ENCODE measurements at places on chromosomes 12 and 14. TPM values are rescaled to one million over a fixed set of nuclear protein-coding genes. Genes with fewer than 3 reads are reported as not detected.

SERPINA5 gene
- total RNA-seq = 101 TPM

TEX52 gene
- total RNA-seq = not detected

DNA sequence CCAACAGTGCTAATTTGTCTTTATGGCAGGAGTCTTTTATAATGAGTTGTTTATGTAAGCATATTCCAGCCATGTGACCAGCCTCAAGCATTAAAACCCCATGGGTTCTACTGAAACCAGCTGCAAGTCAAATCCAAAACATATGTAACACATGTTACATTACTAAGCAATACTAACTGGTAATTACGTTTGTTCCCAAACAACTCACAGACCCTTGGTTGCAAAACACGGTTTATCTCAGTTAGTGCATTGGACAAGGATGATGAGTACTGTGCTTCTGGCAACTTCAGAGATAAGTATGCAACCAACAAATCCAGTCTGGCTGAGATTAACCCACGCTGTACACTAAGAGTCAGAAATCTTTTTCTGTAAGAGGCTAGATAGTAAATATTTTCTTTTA is 110.1 kb upstream of the FAR2 start:
- no peaks in the 10 kb centered on the region for H3K36me3 ChIP-seq
- H3K27ac ChIP-seq = no peak overlapping the region
- no peaks in the 10 kb centered on the region for H3K27me3 ChIP-seq
- no peaks in the 10 kb centered on the region for H3K4me1 ChIP-seq
- no peak overlapping the region for H3K4me3 ChIP-seq

RAB3IP gene
- 61.0 TPM for total RNA-seq

AKT1 gene
- 74.2 TPM for total RNA-seq

SOAT2 gene
- total RNA-seq = not detected

DNA sequence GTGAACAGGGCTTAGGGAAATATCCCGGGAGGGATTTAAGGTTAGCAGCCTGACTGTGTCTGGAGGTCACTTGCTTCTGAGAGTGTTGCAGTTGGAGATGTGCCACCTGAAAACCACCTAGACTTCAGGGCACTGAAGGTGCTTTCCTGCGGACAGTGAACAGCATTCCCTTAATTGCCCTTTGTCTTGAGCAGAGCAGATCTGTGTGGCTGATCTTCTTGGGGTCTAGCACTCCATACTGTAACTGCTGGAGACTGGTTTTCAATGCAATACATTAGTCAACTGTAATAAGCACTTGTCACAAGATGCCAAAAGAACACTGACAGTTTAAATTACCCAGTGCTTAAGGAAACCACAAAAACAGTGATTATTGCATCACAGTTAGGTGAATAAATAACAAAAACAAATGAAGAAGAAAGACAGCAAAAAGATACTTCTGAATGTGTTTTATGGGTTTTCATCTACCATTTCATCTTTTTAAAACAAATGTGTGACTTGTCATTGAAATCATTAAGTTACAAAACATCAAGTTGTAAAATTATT is 111.8 kb downstream of the PRIMA1 start:
- H3K36me3 ChIP-seq = no peaks in the 10 kb centered on the region
- DNase-seq = no peak
- no peaks in the 10 kb centered on the region for H3K4me1 ChIP-seq
- H3K4me3 ChIP-seq = no peak overlapping the region

SERPINA12 gene
- total RNA-seq = not detected

PLCZ1 gene
- total RNA-seq = not detected

ZNF10 gene
- total RNA-seq = 18.2 TPM

- H3K27me3 ChIP-seq = no peaks in the 10 kb centered on the region
- H3K4me1 ChIP-seq = peaks cover 30% of the 10 kb centered on the region
- H3K27ac ChIP-seq = peak within 1 kb of the TSS; percentile 83
- peak within 1 kb of the TSS; percentile 56 for H3K4me3 ChIP-seq
- H3K36me3 ChIP-seq = no peaks in the 10 kb centered on the region
Measured at GRCh38 chr14:57390037-57390805, at the start of gene NAA30. Gene NAA30, plus strand, starts transcription at chr14:57390586. Its CDS starts 372 bp downstream, at chr14:57390958.

KRT77 gene
- total RNA-seq = not detected

DNA sequence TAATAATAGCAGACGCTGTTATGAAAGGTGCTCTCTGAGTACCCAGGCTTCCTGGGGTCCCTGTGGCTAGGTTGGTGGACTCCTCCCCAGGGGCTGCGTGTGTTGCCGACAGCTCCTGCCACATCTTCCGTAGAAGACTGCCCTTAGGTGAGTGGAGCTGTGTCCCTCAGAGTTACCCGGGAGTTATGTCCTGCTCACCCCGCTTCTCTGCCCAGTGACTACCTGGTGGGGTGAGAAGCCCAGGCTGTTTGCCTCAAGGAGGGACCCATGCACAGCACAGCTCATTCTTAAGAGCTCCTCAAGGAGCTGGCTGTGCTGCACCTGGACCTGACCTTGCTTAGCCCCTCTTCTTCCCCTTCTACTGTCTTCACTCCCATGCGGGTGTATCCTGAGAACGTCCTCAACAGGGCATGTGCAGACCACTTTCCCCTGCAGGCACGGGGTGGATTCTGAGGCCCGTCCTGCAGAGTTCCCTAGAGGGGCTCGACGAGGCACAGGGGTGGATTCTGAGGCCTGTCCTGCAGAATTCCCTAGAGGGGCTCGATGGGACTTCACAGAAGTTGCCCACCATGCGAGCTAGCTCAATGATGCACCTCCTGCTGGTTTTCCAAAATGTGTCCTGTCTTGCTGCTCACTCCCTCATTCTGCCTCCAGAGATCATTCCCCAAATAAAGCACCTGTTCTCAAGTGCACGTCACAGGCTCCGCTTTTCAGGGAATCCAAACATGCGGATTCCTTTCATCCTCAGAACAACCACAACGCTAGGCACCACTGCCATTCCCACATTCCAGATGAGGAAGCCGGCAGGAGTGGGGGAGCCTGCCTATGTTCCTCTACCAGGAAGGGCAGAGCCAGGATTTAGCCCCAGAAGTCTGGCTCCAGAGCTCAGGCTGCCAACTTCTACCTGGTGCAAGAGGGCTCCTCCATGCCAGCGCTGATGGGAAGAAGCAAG is 231.9 kb downstream of the GLT1D1 start:
- H3K27me3 ChIP-seq = no peaks in the 10 kb centered on the region
- no peak overlapping the region for H3K4me3 ChIP-seq
- no peaks in the 10 kb centered on the region for H3K4me1 ChIP-seq
- no peak overlapping the region for H3K27ac ChIP-seq
- no peaks in the 10 kb centered on the region for H3K36me3 ChIP-seq

- peak; percentile 68 for DNase-seq
- no peaks in the 10 kb centered on the region for H3K36me3 ChIP-seq
- no peaks in the 10 kb centered on the region for H3K4me1 ChIP-seq
- H3K27ac ChIP-seq = no peak overlapping the region
Measured at GRCh38 chr12:27652174-27652763, 44.0 kb upstream of the REP15 start.

AQP6 gene
- not detected for total RNA-seq

DNA sequence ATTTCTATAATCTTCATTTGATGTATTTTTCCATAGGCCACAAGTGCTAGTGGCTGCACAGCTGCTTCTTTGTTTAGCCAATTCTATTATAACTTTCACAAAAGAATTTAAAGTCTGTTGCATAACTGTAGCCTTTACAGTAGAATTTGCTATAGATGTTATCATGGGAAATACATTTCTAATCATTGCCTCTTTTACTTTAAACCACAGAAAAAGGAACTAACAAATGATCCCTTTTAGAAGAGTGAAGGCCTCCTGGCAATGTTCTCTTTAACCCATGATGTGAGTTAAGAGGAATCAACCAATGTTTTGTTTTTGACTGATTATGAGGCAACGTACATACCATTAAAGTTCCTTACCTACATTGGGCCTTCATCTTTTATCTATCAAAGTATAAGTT is 68.8 kb downstream of the RPL10L start:
- no peak overlapping the region for H3K4me3 ChIP-seq
- no peak for DNase-seq
- no peak overlapping the region for H3K27ac ChIP-seq
- no peaks in the 10 kb centered on the region for H3K36me3 ChIP-seq
- H3K27me3 ChIP-seq = no peaks in the 10 kb centered on the region
- no peaks in the 10 kb centered on the region for H3K4me1 ChIP-seq

GRCh38 chr14:28681681-28682080 is 84.9 kb upstream of the FOXG1 start:
- no peak overlapping the region for H3K4me3 ChIP-seq
- no peaks in the 10 kb centered on the region for H3K27me3 ChIP-seq
- no peaks in the 10 kb centered on the region for H3K4me1 ChIP-seq
- H3K27ac ChIP-seq = no peak overlapping the region
- H3K36me3 ChIP-seq = no peaks in the 10 kb centered on the region
